ENCODE measurements at places on chromosomes 6 and 20.

DNA sequence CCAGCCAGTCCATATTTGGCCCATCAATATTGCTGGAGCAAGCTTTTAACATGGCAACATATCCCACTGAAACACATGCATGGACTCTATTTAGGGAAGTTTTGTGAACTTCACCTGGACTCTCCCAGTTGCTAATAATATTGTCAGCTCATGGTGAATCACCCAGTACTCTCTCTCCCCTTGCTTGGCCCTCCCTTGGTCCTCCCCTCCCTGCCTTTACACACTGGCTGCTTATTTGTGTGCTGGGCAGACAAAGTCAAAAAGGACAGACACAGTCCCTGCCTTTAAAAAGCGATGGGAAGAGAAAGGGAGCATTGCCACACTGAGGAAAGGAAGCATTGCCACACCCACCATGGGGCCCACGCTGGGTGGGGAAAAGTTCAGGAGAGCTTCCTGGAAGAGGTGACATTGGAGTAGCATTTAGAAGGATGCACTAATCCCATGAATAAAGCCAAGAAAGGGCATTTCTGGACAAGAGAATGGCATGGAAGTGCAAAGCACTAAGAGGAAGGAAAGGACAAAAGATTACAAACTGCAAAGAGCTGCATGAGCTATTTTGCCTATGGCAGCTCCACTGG lies 143.4 kb upstream of the EXOC2 start:
- no peak for DNase-seq

GRCh38 chr20:11103866-11104265 lies 430.1 kb upstream of the JAG1 start:
- no peak for DNase-seq

- DNase-seq = no peak
Observed at GRCh38 chr20:31669876-31670275, 32.2 kb downstream of the COX4I2 start.

DNA sequence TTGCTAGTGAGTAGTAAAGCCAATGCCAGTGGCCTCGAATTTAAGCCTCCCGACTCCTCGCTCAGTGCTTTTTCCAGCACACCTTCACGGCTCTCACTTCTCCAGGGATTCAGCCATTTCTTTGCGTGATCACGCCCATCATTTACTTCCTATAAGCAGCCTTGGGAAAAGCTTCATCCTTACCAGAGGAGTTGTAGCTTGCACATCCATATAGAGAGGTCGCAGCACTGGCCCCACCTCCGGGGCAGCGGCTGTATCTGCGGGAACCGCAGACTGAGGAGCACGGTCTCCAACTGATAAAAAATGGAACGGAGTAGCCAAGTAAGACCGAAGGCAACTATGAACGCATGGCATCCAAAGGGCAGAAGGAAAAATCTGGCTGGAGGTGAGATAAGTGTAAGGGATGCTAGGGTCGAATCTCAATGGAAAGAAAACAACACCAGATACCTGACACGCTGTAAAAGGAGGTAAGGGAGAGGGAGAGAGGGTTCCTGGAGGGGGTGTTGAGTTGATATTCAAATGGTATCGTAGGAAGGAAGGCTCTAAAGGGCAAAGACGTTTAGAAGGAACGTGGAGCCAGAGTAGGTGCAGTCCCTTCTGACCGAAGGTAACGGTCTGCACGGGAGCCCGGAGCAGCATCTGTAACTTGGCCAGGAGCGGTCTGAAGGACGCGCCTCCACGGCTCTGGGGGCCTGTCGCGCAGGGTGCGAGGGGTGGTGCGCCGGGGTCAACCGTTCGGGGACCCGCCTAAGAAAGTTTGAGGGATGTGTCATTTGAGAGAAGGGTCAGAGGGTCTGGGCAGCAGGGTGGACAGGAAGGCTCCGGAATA lies 640 bp downstream of the NFS1 start:
- DNase-seq = no peak

GRCh38 chr6:132570221-132570777 lies at the start of gene TAAR6:
TAAR6 (plus strand) TSS chr6:132570322; CDS start chr6:132570322, 0 bp downstream.
- no peak for DNase-seq

DNA sequence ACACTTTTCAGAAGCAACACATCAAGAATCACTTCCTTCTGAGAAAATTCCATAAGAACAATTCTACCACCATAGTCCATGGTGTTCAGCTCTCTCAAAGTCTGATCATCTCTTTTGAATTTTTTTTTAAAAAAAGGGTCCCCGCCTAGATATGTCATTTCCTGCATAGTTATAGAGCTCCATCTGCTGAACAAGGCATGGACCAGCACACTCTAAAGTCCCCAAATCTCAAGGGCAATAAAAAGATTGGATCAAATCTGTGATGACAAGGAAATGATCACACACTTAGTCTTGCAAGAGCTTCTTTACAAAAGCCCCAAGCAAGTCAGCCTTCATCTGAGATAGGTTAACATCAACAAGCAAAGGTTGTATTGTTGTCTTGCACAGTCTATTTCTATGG lies 100.7 kb upstream of the STMND1 start:
- DNase-seq = no peak

DNA sequence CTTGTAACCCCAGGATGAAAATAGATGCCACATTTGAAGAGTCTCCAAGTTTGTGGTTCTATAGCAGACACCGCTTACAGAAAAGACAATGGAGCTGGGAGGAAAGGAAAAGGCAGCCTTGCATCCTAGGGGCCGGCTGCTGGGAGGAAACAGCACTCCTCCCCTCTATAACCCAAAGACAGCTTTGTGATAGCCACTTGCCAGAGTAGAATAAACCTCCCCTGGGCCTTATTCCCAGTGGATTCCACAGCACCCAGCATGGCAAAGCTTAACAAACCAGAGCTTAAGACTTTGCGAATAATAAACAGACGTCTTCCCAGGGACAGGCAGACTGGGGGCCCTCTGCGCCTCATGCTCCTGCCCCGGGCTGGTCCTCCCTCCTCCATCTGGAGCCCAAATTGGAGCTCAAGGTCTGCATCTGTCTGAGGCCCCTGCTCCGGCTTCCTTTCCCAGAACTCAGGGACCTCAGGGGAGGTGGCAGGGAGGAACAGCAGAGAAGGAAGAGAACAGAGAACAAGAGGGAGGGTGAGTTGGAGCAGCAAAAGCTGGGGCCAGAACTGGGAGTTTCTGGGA lies 8.8 kb upstream of the TAF8 start:
- DNase-seq = no peak

GRCh38 chr6:109339906-109340678 lies 42.2 kb downstream of the CD164 start:
- no peak for DNase-seq

GRCh38 chr6:71248878-71249544 lies 39.6 kb upstream of the OGFRL1 start:
- DNase-seq = no peak

GRCh38 chr20:15700147-15700765 lies 873.0 kb downstream of the KIF16B start:
- no peak for DNase-seq

- DNase-seq = no peak
Observed at GRCh38 chr6:32166411-32167061, 2.1 kb downstream of the EGFL8 start.

- DNase-seq = no peak
Observed at GRCh38 chr6:43402820-43403219, 24.5 kb upstream of the ABCC10 start.

DNA sequence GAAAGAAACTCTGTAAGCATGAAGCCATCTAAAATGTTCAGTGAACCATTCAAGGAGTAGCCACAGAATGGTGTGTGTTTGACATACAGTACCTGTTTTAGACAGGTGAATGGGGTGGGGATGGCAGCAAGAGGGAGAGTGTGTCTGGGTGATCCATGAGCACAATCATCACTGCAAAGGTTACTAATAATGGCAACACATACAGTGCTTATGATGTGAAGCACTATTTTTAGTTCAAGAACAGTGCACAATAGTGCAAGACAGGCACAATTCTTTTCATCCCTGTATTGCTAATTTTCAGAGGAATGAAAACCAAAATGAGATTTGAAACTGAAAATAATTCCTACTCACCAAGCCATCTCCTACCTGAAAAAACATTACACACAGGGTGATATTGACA lies 14.1 kb downstream of the BEND3 start:
- no peak for DNase-seq

- DNase-seq = no peak
Observed at GRCh38 chr20:10131732-10132345, 86.8 kb upstream of the SNAP25 start.

DNA sequence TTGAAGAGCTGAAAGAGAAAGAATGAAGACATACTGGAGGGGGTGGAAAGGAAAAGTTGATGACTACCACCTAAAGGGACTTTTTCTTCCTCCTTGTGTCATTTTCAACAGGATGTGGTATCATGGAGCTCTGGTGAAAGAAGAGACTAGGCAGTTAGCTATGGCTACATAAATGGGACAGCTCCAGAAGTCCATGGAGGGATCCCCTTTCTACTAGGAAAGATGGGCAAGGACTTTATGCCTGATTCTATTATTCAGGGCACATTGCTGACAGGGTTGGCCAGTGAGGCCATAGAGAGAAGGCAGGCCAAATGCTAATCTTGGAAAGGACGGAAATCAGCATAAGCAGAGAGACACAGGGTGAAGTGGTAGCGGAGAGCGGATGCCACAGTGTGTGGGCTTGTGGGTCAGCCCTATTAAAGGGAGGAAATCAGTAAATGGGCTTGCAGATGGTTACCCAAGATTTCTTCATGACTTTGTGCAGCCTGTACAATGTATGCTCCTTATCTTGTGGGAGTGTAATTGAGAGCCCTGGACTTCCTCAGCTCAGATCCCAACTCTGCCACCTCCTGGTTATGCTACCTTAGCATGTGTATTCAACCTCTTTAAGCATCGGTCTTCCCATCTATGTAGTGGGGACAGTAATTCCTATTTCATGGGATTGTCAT lies 77.4 kb upstream of the TMEM170B start:
- no peak for DNase-seq

DNA sequence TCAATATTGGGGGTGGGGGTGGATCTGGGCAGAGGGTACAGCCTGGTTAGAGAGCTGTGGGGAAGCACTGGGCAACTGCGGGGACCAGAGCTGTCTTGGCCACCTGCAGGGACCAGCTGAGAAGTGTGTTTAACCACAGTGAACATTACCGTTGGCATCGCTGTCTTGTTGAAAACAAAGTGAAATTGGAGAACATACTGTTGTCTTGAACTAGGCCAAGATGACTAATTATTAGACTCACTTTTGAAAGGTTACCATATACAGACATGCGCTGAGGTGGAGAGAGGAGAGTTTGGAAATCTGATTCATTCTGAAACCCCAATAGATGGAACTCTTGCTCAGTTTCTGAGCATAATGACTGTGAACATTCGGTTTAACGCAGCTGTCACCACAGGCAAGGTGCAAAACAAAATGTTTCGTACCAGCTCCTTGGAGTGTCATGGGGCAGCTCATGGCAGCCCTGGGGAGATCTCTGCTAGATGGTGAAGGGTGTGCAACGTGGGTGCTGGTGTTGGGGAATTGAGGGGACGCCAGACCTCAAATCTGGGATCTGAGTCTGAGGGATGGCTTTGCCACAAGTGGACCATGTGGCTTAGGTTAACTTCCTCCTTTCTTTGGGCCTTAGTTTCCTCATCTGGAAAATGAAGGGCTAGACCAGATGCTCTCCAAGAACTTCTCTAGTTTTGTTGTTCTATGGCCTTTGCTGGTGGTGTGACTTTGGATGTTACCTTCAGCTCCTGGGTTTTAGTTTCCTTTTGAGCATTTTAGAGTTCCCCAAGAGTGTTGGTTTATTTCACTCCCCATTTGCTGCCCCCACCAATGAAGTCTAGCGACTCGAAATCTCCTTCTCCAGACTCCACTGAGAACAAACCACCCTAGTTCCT lies 24.6 kb upstream of the GTSF1L start:
- peak; percentile 51 for DNase-seq

- DNase-seq = peak; percentile 11
Observed at GRCh38 chr20:20237093-20237959, 130.6 kb upstream of the INSM1 start.

DNA sequence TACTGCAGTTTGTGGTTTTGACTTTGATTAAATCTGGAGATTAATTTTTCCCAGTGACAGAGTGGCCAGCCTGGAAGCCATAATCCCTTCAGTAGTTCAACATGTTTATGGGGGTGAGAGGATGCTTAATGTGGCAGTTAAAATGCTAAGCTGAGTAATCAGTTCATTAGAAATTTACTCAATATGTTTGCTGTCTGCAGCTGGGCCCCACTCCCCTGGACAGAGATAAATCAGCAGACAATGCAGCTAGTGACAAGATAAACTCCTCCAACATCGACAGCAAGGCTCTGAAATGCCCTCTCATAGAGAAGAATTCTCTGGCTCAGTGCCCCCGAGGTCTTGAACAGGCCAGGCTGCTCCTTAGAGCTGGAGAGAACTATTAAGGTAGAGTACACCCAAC lies 101.9 kb downstream of the LRFN2 start:
- DNase-seq = no peak

GRCh38 chr20:46801003-46801702 lies 91.7 kb downstream of the SLC2A10 start:
- DNase-seq = no peak

GRCh38 chr6:149446791-149447376 lies 37.9 kb downstream of the ZC3H12D start:
- DNase-seq = no peak

- DNase-seq = no peak
Observed at GRCh38 chr20:33561692-33562601, 72.1 kb downstream of the CBFA2T2 start.

DNA sequence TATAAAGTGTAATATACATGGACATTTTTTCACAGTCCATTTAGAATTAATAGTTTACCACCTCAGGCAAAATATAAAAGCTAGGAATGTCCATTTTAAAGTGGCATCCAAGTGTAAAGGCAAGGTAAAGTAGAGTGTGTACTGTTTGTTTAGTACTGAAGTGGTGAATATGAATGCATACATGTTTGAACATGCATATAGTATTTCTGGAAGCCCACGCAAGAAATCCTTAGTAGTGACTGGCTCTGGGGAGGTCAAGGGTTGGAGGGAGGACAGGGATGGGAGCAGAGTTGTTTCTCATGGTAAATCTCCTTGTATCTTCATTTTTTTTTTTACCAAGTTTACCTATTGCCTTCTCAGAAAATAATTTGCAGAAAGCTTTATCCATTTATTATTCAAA lies 129.2 kb downstream of the UNC5CL start:
- no peak for DNase-seq

DNA sequence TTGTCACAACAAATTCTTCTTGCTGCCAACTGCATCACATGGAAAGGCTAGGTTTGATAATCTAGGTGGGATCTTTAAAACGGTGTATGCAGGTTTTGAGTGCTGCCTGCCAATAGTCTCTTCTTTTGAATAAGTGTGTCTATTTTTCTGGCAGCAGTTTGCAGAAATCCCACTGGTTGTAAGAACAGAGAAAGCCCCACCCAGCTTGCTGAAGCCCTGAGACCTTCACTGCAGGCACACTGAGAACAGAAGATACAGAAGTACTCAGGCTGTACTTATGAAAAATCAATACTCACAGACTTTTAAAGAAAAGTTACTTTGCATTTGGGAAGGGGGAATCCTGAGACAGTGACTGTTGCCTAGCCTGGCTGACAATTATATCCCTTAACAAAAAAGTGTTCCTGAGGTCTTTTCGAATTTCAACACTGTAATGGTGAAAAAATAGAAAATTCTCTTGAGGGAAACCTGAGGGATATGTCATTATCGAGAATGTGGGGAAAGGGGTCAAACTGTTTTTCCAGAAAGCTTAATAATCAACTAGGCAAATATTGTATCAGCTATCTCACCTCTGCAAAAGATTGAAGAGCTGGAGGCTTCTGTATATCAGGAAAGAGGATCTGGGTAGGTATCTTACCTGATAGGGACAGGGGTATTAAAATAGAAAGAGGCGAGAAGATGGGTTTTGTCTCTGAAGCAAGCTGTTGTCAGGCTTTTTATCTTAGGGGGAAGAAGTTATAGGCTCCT lies 199.9 kb downstream of the LRFN2 start:
- DNase-seq = no peak

Data from activated T-cell treated with anti-CD3 and anti-CD28 coated beads for 48 hours (primary cell).